Dermis blood vessel endothelial cell (primary cell): ENCODE measurements at places on chromosomes 2 and 18.

DNA sequence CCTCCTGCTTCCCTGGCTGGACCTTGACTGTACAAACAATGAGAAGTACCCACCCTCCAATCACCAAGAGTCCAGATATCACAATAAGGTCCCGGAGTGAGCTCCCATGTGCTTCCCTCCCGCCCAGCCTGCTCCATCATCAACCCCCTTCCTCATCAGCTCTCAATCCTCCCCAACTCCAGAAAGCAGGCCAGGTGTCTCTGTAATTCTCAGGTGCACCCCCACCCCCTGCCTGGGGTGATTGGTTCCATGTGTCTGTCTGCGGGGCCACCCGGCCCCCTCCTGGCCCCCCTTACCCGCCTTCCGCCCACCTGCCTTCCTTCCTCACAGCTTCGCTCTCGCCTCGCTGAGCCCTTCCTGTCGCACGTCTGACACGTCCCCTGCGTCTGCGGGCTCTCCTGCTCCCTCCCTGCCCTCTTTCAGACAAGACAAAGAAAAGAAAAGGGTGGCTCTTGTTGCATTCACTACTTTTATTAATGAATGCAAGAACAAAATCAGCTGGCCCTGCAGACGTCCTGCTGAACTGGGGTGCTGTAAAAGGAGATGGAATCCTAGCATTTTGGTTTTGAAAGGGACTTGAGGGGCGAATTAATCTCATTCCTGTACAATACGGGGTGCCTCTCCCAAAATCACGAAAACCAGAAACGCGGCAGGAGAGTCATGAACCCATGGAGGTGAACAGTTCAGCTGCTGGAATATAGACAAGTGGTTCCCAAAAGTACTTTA, 26.5 kb upstream of the IGFBP2 start:
- peak; percentile 3 for DNase-seq

DNA sequence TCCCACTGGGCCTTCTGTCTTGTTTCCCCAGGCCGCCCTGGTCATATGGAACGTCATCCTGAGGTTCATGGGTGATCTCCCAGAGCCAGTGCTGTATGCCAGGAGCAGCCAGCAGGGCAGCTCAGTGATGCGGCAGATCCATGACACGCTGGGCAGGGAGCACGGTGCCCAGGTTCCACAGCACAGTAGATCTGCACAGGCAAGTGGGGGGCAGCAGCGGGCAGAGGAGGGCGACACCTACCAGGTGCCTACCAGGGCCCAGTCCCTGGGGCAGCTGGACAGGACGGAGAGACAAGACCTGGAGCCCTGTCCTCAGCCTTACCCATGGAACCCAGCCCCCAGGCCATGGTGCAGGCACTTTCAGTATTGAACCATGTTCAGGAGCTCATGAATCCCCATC, 36.1 kb upstream of the GPR17 start:
- DNase-seq, result no peak

- peak; percentile 97 for DNase-seq
These were observed at the start of gene CHMP3 for GRCh38 chr2:86562922-86563649. CHMP3 (minus strand) TSS chr2:86563443; CDS start chr2:86563348, 95 bp downstream.

GRCh38 chr2:143144813-143145455, 15.7 kb downstream of the ARHGAP15 start:
- DNase-seq, result no peak

DNA sequence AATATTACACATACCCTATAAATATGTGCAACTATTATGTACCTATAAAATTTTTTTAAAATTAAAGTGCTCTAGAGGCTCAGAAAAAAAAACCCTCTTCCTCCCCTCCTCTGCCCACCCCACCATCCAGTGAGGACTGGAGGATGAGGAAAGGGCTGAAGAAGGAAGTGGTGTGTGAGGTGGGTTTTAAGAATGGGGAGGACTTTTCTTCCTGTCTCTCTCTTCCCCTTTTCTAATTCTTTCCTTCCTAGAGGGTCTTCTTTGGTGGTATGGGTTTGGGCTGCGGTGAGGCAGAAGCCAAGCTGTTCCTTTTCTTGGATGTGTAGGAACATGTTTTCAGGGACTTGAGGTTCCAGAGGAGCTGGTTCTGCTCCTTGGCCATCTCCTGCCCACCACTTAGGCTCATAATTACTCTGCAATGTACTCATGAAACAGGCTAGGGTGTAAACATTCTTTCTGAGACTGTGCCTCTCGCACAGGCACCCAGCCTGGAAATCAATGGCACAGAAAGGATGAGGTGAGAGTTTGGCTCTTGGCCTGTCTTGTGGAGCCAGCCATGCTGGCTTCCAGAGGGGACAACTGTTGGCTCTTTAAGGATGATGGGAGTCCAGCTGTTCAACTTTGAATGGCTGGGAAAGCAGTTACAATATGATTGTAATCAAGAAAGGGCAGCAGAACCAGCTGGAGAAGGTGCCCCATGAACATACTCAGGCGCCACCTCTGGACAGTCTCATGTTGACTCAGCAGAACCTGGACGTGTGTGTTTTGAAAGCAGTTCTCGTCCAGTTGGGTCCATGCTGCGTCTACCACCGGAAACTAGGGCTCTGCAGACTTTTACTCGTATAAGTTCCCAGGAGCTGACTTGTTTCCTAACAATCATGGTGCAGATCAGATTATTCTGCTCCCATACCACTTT, 38.3 kb downstream of the IL1RL2 start:
- no peak for DNase-seq

- peak; percentile 23 for DNase-seq
These were observed 38.1 kb downstream of the TMEM87B start for GRCh38 chr2:112093216-112093615.

- no peak for DNase-seq
These were observed 141.7 kb downstream of the RBMS1 start for GRCh38 chr2:160351956-160352355.

DNA sequence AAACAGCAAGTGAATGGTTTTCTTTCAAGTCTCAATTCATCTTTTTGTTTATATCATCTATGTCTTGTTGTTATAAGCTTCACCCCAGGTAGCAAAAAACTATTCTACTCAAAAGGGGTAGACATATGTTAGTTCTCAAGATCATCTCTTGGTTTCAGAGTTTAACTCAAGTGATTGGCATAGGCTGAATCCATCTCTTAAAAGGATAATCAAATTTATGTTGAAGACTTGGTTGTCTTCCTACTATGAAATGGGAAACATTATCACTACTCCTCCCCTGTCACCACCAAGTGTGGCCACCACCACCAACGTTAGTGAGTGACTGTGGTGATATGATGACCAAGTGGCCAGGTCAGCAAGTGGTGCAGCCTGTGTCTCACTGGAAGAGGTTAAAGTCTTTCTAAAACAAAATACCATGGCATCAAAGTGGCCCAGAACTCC, 1.5 kb downstream of the IL1B start:
- no peak for DNase-seq

- no peak for DNase-seq
These were observed 1082.9 kb upstream of the CDH2 start for GRCh38 chr18:29259838-29260237.

- DNase-seq, result no peak
These were observed 422.6 kb upstream of the SETBP1 start for GRCh38 chr18:44258086-44258485.

GRCh38 chr2:74499267-74499939, at the start of gene LBX2:
LBX2 (minus strand) TSS chr2:74499603; CDS start chr2:74499537, 66 bp downstream.
- DNase-seq, result peak; percentile 40

DNA sequence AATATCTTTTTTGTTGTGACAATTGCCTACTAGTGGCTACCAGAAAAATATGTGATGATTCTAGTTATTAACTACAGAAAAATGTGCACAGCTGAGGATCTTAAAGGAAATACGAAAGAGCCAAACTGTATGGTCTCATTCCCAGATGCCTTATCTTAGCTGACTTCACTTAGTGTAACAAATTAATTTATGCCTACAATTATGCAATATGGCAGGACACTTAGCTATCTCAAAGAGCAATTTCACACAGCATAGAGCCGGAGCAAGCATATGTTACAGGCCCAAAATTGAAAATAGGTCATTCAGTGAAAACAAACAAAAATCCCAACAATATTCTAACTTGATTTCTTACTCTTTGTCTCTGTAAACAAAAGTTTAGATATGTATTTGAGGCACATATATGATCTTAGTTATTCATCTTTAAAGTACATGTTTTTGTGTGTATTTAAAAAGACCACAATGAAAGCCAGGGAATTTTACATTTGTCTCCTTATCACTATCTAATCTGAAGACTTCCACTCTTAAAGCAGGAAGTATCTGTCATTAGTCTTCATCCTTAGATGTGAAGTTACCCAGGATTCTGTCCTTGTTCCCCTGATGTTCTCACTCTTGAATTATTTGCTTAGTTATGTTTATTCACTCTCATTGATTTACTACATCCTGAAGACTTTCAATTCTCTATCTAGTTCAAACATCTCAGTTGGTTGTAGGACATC, 1579.0 kb upstream of the NXPH2 start:
- DNase-seq, result no peak

DNA sequence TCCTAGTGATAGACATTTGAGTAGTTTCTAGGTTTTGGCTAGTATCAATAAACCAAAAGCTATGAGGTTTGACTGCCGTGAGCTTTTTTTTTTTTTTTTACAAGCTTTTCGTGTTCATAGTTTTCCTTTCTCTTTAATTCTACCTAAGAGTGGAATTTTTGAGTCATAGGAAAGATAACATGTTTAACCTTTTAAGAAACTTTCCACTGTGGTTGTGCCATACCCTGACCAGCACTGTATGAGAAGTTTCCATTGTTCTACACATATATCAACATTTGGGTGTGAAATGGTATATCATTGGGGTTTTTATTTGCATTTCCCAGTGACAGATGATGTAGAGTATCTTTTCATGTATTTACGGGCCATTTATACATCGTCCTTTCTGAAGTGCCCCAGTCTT, 31.7 kb downstream of the UBE2F start:
- peak; percentile 75 for DNase-seq

GRCh38 chr2:105188343-105188742, 53.2 kb upstream of the GPR45 start:
- no peak for DNase-seq

GRCh38 chr2:71277536-71278103, 50.7 kb upstream of the PAIP2B start:
- DNase-seq, result peak; percentile 45

DNA sequence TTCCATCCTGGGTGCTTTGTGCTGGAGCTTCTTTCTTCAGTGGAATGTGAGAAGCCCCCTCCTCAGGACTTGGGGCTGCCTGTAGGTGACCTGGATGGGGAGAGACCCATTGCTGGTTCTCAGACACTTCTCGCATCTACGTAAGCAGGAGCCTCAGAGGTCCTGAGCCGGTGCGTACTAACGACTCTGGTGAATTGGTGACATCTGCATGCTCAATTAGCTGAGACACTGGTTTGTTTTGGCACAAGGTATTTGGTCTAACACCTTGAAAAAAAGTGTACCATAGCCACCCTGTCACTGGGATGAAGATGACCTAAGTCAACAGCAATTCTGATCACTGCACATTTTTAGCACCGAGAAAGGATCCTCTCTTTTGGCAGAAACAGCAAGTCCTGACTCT, 57.7 kb downstream of the LRRC30 start:
- DNase-seq, result no peak

GRCh38 chr2:169509298-169509885, at the start of gene KLHL41:
KLHL41 (plus strand) TSS chr2:169509702; CDS start chr2:169509779, 77 bp downstream.
- DNase-seq, result no peak

GRCh38 chr2:112465382-112465781, 16.6 kb upstream of the TTL start:
- DNase-seq, result peak; percentile 25

GRCh38 chr2:236045251-236046235, 122.6 kb downstream of the GBX2 start:
- DNase-seq, result no peak

- no peak for DNase-seq
These were observed 690.2 kb upstream of the POU3F3 start for GRCh38 chr2:104163611-104164130.

DNA sequence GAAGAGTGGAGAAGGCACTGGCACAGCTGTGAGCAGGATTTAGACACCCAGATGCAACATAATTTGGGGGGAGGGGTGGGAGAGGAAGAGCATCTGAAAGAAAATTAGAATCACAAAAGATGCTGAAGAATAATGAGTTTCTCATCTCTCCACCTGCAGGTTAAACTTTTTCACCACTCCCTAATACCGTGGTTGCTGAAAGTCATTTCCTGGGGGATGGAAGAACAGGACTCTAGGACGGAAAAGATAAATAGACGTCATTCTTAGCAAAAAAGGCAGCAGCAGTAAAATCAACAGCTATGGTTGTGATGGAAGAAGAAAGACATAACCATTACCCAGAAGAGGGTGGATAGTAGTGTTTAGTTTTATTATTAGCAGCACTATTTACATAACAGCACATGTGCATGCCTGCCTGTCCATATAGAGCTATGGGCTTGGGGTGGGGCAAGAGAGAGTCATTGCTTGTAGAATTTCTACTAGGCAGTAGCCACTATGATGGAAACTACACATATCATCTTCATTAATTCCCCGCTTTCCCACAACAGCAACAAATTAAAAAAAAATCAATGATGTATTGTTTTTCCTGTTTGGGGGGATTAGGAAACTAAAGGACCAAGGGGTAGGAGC, 212.2 kb downstream of the TRIB2 start:
- no peak for DNase-seq

DNA sequence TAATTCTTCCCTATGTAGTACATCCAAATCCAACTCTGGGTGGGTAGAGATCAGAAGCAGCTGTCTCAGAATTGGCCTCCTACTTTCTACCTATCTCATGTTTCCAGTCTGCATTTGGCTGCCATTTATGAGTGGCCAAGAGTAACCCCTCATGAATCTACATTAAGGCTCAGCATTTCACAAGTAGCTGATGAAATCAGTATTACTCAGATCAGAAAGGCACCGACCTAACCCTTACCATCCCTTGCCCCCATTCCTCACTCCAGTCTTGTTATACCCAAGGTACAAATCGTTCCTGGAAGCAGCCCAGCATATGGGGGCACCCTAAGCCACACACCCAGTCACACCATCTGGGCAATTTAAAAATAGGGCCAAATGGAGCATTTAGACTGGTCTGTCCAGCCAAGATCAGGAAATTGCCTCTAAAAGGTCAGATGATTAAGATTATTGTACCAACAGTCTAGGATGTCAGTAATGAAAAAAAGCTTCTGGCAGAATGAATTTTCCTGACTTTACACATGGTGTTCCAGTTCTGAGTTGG, 37.1 kb downstream of the CD28 start:
- no peak for DNase-seq

DNA sequence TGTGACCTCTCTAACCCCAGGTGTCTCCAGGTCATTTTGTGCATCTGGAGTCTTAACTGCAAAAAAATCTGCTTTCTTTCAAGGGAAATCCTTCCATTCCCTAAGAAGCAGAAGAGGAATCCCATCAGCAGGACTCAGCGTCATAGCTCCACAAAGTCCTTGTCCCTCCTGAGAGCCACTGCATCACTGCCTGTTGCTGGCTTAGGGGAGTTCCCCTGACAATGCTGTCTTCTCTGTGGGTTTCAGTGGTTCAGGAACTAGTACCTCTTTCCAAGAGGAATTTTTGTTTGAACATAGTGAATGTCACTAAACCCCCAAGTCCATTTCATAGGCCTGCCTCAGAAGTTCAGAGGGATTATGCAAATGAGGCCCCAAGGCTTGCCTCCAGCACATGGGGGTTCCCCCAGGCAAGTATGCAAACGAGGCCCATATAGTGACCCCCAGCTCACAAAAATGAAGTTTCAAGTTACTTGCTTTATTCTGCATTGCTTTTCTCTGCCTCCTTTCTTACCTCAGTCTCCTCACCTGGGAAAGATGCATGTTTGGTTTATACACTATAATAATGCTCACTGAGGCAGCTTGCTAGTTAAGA, 513.9 kb upstream of the MEX3C start:
- DNase-seq, result no peak

- DNase-seq, result no peak
These were observed 250.4 kb upstream of the RBBP8 start for GRCh38 chr18:22682720-22683119.
